Hematopoietic multipotent progenitor cell treated with erythropoietin and hydrocortisone succinate and interleukin-3 and kit ligand, for 4 days (in vitro differentiated cells): ENCODE measurements at places on chromosomes 2 and 18.
A peak's percentile ranks its signal among the peaks of the same experiment; 100 is the strongest.

DNA sequence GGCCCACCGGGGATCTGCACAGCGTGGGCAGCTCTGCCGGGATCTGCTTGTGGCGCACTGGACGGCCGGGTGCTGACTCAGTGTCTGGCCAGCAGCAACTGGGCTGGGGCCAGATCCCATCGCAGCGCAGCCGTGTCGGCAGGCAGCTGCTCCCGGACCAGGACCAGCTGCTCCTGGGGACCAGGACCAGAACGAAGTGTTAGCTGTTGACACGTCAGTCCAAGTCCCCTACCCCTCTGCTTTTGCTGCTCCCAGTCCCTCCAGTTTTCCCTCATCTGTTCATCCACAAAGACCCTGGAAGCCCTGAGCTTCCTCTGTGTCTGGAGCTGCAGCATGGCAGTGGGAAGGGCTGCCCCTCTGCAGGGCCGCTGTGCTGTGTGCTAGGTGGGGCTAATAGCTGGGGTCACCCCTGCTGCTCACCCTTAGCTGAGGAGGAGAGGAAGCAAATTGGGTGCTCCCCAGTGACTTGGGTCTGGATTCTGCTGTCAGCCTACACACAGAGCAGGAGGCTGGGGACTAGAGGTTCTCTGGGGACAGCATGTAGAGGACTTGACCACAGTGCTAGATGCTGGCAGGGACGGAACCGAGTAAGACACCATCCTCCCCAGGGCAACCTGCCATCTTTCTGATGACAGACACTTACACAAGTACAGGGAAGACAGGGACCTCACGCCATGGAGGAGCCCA lies 16.9 kb upstream of the KIF1A start:
- no peak for DNase-seq

DNA sequence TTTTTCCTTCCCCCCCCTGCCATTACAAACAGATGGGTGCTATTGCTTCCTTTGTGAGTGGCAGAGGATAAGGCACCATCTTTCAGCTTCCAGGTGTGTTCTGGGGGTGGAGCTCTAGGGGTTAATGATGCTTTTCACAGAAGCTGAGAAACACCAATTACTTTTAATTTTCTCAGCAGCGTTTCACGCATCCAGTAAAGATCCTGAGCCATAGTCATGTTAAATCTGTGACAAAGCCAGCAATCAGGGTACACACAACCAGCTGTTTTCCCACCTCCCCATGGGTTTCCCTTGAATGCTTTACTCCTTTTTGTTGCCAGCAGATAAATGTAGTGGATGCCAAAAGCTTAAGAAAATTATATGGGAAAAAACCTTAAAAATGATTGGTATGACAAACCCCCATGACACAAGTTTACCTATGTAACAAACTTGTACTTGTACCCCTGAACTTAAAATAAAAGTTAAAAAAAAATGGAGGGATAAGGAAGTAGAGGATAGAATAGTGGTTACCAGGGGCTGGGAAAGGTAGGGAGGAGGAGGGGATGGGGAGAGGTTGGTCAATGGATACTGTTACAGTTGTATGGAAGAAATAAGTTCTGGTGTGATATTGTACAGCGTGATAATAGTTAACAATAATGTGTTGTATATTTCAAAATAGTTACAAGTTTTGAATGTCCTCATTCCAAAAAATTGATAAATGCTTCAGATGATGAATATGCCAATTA lies 70.0 kb downstream of the ACOXL start:
- no peak for DNase-seq

- no peak for DNase-seq
Measured at GRCh38 chr2:8332646-8333045, 349.2 kb upstream of the ID2 start.

GRCh38 chr2:60934165-60934722 lies 52.9 kb downstream of the REL start:
- no peak for DNase-seq

- DNase-seq, result peak; percentile 62
Measured at GRCh38 chr2:169670215-169670651, 24.0 kb downstream of the CFAP210 start.

DNA sequence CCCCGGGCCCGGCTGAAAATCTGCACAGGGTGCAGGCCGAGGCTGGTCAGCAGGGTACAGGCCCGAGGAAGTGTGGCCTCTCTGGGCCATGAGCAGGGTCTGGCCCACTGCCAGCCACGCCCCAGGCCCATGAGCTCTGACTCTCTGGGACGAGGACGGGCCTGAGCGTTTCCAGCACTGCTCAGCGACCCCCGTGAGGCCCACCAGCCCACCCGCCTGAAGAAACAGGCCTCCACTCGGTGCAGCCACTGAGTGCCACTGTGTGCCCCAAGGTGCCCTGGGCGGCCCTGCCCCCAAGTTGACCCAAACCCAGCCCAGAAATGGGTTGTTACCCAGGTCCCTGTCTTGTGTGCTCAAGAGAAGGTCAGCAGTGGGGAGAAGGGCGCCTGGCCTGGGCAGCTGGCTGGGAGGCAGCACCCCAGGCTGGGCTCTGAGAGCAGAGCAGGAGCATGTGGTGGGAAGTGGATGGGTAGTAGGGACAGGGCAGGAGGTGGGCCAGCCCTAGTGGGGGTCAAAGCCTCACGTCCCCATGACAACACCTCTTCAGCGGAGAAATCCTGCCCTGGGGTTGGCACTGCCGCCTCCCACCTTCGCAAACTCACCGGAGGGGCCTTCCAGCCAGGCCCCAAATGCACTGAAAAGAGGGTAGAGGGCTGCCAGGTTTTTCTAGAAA lies 2.1 kb upstream of the SNED1 start:
- no peak for DNase-seq

DNA sequence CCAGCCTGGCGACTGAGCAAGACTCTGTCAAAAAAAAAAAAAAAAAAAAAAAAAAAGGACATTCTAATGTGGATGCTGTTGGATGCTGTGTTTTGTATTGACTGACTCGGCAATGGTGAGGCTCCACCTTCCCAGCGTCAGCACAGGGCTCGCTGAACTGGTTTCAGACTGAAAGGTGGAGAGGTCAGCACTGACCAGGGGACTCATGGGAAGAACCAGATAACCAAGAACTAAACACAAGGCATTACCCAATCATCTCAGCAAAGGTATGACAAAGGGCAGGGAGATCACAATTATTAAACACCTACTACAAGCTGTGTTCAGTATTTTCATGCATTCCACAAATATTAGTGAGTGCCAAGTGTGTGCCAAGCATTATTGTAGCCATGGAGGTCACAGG lies 103.2 kb downstream of the LRATD1 start:
- no peak for DNase-seq

GRCh38 chr2:231557571-231558217 lies 27.4 kb upstream of the NMUR1 start:
- peak; percentile 94 for DNase-seq
